Placental pericyte (primary cell): ENCODE measurements at places on chromosomes 5 and 9. TPM values are rescaled to one million over a fixed set of nuclear protein-coding genes. Genes with fewer than 3 reads are reported as not detected.

FNIP1 gene
- total RNA-seq: 66.1 and 72.4 TPM in 2 replicates

HTR1A gene
- not detected in 2 replicates for total RNA-seq

NMUR2 gene
- total RNA-seq: under 0.01 TPM in 1 of 2 replicates, not detected in the other

TRIM41 gene
- total RNA-seq: 10.5 and 15.1 TPM in 2 replicates

SURF1 gene
- total RNA-seq: 18.2 and 27.1 TPM in 2 replicates

AIF1L gene
- total RNA-seq: 0.14 and 0.22 TPM in 2 replicates

C9orf50 gene
- total RNA-seq: not detected in 2 replicates

SLC36A1 gene
- 14.2 and 20.6 TPM in 2 replicates for total RNA-seq

SLIT3 gene
- 0.29 and 0.66 TPM in 2 replicates for total RNA-seq

CAMK2A gene
- 2.0 and 2.4 TPM in 2 replicates for total RNA-seq

RCL1 gene
- total RNA-seq: 11.6 and 17.2 TPM in 2 replicates
